ENCODE measurements at places on chromosomes 7 and 10.

DNA sequence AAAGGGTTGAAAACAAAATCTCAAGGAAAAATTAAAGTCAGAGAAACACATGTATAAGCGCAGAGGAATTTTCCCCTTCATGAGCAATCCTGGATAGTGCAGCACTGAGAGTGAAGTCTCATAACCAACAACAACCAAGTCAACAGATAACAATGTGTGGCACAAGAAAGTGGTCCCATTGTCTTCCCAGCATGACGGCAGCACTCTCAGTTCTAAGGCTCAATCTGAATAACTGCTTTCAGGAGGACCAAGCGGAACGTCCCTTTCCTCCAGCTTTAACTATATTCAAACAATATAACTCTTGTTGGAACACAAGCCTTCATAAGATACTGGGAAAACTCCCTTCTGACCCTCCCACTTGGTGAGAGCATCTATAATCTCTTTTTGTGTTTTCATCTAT lies 137.9 kb downstream of the RAPGEF5 start:
- DNase-seq: no peak

DNA sequence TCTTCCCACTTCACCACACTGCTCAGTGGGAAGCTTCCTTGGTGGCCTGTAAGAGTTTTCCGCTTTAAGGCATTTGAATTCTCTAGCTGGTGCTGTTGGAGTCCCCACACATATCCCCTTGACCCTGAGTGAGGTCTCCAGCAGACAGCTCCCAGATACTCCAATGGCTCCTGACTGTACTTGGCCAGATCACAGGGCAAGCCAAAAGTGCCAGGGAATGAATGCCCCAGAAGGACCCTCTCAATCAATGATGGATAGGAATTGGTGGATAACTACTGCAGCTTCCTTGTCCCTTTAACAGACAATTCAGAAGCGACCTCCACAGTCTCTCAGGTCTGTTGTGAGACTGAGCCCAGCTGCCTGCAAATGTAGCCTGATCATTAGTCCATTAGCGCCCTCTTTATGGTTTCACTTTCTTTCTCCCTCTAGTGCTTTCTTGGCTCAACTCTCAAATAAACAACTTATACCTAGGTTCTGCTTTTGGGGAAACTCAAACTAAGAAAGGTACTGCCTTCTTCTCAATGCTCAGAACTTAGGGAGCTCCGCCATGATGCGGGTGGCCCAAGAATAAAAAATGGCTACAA lies 283.0 kb downstream of the TCF7L2 start:
- DNase-seq: no peak

- DNase-seq: no peak
Measured at GRCh38 chr7:151923097-151923876, 33.0 kb upstream of the GALNTL5 start.

DNA sequence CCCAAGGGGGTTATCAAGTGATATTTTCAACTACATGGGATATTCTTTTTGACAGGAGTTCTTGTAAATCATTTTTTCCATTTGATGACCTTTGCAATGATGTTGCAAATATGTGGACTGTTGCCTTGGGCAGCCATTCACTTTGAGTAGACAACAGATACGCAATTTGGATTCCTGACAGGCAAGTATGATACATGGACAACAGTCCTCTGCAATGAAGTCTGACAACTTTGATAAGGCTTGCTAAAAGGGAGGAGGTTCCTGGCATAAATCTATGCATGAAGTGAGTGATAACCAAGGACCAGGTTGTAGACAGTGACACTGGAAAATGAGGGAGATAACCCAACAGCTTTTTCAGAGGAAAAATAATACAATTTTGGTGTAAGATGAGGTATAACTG lies 17.7 kb downstream of the LRRD1 start:
- DNase-seq: no peak

- DNase-seq: no peak
Measured at GRCh38 chr10:12332572-12333379, 16.6 kb upstream of the CAMK1D start.

DNA sequence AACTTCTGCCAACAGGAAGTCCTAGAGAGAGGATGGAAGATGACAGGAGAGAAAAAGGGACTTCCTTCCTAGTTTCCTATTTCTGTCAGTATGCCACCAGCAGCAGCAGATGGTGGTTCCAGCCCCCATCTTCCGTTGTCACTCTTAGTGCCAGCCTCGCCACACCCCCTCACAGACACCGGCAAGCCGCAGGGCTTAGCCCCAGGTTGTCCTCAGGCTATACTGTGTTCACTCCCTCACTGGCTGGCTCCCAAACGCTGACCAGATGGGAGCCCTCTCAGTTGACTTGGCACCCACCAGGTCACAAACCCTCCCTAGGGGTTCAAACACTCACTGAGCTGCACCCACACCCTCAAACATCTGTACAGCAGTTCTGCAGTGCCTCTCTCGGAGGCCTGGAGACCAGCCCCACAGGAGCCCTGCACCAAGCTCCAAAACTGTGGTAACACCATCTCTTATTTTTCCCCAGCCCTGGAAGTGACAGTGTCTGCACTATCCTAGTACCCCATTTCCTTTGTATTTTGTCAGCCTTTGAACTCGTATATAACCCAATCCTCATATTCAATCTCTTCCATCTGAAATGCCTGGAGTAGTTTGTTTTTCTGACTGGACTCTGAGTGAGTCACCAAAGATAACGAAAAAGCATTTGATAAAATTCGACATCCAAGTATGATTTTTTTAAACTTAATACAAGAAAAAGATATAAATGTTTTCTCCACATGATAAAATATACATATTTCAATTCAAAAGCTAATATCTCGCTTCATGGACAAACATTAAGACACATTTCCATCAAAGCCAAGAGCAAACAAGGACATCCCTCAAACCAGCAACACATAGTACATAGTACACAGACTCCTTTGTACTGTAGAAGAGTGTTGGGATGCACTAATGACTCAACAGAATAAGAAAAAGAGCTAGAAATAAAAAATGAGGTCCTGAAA lies 34.5 kb downstream of the SMURF1 start:
- DNase-seq: no peak

DNA sequence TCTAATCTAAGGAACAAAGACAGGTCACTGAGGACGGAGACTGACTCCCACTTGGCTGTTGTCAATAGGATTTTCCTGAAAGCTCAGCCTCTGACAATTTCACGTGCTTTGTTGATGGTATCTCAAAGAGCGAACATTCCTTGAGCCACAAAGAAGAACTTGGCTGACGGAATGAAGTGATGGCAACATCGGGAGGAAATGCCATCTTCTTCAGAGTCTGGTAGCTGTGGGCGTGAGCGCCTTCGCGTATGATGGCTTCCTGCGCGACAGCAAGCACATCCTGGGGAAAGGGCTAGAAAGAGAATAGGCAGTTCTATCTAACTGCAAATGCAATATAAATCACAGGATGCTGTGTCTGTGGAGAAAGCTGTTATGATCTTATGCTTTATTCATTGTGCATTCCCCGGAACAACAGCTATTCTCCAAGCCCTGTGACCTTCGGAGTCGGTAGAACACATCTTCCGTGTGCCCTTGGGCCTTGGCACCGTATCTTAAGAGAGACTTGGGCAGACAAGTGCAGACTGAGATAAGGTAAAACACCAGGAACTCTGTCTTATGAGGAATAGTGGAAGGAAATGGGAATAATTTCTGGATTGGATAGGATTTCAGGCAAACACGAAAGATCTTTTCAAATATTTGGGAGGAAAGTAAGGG lies 19.6 kb upstream of the GTPBP4 start:
- DNase-seq: no peak

- no peak for DNase-seq
Measured at GRCh38 chr10:4617589-4617988, 208.4 kb upstream of the AKR1E2 start.

- DNase-seq: no peak
Measured at GRCh38 chr7:39005461-39005860, 27.8 kb downstream of the POU6F2 start.

DNA sequence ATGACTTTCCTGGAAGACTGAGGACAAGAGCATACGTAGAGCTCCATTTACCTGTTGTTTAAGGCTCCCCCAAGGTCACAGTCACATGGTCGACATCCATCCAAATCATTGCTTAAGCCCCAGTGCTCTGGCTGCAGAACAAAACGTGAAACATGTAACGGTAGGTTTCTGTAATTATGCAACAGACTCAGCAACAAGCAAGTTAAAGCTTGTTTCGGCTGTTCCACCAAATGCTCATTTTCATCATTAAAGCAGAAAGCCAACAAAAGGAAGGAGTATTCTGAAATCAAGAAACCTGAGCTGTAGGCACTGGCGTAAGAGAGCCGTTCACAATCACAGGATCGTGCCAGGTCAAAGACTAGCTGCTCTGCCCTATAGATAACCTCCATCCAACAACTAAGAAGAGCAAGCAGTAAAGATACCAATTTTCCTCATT lies 30.0 kb downstream of the LAMB1 start:
- no peak for DNase-seq

DNA sequence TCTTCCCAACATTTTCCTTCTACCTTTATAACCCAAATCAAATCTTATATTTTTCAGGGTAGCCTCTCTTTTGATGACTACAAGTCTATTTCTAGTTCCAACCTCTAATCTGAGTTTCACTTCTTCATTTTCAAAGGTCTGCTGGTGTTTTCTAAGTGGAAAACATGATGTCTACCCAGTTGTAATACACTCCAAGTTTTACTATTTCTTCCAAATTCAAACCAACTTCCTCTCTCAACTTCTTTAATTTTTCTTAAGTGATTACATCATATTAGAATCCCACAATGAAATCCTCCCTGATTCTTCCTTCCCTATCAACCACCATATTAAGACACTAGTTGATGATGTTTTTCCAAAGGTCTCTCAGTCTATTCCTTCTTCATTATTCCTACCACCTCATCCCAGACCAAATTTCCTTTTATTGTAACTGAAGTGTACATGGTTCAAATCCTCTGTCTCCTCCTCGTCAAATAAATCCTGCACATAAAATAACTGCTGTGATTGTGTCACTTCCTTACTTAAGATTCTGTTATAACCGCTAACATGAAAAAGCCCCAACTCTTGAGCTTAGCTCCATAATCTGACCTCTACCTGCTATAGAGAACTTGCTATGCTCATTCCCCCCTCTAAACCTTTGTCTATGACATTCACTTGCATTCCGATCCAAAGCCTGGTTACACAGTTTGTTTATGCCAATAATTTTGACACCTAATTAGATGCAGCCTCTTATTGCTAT lies 12.7 kb downstream of the TAS2R38 start:
- DNase-seq: no peak

GRCh38 chr10:75764974-75765788 lies 333.8 kb downstream of the LRMDA start:
- DNase-seq: no peak

- no peak for DNase-seq
Measured at GRCh38 chr10:69738071-69738470, 63.6 kb upstream of the COL13A1 start.

GRCh38 chr7:138235207-138235606 lies 158.9 kb downstream of the AKR1D1 start:
- no peak for DNase-seq

- DNase-seq: no peak
Measured at GRCh38 chr10:58435297-58435985, 50.2 kb downstream of the TFAM start.

DNA sequence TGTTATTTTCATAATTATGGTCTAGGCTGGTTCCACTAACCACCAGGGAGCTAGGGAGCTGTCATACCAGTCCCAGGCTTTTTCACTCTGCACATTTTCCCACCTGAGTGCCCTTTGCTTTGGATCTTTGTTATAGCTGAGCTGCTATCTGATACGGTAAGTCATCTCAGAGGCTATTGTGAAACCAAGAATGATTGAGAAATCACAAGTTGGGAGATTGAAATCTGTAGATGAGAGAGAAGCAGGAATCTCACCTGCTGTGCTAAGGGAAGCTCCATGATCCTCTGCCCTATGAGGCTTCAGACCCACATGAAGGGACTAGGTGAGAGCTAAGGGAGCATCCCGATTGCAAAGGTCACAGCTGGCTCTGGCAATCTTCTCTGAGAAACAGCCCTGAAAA lies 307.8 kb downstream of the REEP3 start:
- DNase-seq: no peak

DNA sequence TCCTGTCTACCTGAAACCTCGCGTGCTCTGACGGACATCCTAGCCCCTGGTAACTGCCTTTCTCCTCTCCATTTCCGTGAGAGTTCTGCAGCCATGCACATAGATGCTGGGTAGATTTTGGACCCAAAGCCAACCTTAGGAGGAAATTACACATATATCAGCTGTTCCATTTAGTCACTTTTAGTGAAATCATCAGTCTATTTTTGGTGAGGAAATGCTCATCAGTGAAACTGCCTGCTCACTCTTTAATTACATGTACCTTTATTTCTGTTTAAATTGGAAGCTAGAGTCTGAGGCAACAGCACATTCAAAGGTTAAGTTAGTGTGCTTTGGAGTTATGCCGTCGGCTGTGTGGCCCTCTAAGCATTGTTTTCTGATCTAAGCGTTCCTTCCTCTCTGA lies 231.3 kb downstream of the WDR37 start:
- no peak for DNase-seq

GRCh38 chr7:42224391-42225003 lies 12.5 kb downstream of the GLI3 start:
- DNase-seq: no peak

DNA sequence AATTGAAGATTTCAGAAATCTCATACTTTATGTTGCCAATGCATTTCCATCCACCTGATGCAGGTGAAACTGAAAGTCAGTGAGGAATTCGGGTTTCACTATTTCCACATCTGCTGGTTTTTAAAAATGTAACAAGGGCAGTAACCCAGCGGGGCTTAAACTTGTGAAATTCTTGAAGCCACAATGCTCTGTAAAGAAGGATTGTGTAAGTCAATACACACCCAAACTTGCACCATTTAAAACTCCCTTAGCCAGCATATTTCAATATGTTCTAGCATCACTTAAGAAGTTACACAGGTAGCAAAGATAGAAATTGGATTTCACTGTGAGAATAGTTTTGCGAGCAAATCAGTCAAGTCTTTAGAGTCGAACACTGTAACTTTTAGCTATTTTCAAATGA lies 386.1 kb downstream of the PLXDC2 start:
- no peak for DNase-seq

DNA sequence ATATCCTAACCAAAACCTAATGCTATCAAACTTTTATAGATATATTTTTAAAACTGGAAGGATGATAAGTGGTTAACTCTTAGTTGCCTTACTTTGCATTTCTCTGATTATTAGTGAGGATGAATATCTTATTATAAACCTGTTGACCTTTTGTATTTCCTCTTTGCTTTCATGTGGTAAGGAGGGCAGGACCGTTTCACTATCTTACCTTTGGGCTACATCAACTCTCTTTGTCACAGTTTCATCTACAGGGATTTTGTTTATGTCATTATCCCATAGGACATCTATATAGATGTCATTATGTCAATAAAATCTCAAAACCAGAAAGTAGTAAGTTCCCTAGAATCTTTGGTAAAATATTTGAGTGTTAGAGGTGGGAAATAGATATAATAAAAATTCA lies 219.3 kb downstream of the THSD7A start:
- no peak for DNase-seq

DNA sequence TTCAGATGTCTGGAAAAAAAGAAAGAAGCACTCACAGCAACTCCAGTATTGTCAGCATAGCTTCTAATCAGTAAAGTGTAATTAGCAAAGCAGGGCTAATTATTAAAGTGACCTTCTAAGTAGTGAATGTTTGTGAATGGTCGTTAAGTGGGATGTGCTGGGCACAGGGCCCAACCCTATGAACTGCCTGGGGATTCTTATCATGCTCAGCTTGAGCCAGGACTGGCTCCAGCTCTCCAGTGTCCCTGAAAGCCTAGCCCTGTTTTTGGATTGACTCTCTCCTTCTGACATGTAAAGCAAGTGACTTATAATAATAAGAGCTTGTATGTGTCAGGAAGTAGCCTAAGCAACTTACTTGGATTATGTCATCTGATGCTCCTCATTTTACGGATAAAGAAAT lies 9.5 kb upstream of the TBX20 start:
- no peak for DNase-seq

- no peak for DNase-seq
Measured at GRCh38 chr7:156218544-156219306, 406.5 kb upstream of the SHH start.
